ENCODE measurements at places on chromosomes 6 and 20.

DNA sequence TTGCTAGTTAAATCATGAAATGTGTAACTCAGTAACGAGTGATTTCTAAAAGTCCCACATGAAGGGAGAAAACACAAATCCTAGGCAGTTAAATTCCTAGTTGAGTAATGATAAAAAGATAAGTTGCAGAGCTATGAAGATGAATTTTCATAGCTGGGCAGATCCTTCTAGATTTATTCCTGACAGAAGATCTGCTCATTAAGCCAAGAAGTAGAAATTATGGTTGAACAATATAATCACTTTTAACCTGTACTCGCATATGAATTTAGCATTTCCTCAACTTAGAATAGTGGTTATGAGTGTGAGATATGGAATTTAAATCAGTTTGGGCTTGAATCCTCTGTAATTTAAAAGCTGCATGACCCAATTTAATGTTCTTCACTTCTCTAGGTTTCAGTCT is 359.2 kb upstream of the HSF2 start:
- no peak for ATAC-seq

- peak; percentile 67 for ATAC-seq
Measured at GRCh38 chr20:53547664-53548239, 45.9 kb downstream of the ZNF217 start.

- no peak for ATAC-seq
Measured at GRCh38 chr20:1373614-1374013, 19.2 kb downstream of the FKBP1A start.

DNA sequence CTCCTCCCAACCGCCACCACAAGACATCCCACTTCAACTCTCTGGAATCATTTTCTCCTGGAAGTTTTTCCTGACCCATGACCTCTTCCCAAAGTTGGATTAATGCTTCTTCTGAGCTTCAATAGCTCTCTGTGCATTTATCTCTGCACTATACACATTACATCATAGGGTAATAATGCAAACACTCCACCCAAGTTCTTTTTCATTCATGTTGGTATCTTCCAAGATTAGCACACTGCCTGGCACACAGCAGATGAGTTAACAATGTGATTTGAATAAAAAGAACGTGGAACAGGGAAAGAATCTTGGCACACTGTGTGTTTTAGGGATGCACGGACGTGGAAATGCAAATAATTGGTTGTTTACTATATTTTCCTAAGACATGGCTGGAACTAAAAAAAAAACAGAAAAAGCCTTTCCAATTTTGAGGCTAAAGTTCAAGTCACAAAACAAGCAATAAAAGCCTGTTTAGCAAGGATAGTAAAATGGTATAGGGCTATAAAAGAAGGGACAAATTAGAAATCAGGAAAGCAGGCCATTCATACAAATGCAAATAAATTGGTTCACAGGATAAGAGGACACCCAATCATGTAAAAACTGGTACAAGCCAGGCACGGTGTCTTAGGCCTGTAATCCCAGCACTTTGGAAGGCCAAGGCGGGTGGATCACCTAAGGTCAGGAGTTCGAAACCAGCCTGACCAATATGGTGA is 1.6 kb upstream of the FAM135A start:
- ATAC-seq: no peak

- ATAC-seq: no peak
Measured at GRCh38 chr6:105317607-105318533, 85.0 kb downstream of the PREP start.
